CD8-positive, alpha-beta T cell (primary cell): ENCODE measurements at places on chromosomes 5 and 9.

DNA sequence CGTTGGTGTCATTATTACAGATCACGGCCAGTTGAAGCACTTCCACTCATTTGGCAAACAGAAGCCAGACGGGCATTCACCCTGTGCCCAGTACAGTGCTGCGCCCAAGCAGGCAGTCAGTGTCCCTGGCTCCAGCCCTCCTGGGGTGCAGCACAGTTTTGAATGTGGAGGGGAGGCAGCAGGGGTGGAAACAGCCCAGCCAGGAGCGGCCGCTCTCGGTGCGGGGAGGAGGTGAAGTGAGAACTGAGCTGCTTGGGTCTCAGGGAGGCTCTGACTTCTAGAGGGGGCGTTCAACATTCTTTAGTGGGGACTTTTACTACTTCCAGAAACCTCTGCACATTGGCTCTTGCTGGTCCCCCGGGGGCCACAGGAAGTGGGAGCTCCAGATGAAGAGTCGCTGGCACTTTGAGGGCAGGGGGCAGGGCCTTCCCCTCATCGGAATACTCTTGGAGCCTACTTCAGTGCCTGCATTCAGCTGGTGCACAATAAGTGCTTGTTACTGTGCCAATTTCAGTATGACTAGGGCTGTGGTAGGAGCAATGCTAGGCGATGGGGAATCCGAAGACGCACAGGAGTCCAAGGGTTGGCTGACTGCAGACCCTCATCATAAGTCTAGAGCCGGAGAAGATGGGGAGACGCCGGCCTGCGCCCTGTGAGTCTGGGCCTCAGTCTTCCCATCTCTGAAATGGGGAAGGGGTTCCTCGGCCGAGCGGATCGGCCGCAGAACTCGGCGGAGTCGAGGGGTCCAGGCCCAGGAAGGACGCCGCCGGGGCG, 492 bp upstream of the NEK6 start:
- no peak for DNase-seq

DNA sequence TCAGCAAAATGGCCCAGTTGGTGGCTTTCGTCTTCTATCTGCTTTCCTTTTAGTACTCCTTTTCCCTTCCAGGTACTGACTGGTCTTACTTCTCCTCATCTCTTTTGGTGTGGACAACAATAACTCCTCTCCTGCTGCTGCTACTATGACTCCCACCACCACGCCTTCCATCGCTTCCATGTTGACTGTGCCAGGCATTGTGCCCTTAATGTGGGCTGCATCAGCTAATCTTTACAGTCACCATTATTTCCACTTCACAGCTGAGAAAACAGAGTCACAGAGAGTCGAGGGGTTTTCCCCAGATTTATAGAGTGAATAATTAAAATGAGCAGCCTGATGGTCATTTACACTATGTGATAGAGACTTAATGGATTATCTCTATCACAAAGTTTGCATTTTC, 184.9 kb upstream of the IL12B start:
- no peak for DNase-seq

DNA sequence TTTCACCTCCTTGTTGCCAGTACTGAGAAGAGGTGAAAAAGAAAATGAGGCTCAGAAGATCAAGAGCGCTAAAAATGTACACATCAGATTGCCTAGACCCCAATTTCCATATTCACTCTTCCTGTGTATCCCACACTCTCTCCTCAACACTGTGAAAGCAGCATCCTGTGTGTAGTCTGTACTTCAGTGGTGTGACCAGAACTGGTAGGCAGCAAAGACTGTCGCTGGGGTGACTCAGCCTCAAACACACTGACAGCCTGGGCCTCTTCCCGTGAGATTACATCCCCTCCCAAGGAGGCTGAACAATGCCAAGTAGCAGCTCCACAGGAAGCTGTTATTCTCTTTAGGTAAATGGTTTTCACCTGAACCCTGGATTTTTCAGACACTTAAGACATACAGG, 135.5 kb downstream of the CCDC192 start:
- DNase-seq = no peak

DNA sequence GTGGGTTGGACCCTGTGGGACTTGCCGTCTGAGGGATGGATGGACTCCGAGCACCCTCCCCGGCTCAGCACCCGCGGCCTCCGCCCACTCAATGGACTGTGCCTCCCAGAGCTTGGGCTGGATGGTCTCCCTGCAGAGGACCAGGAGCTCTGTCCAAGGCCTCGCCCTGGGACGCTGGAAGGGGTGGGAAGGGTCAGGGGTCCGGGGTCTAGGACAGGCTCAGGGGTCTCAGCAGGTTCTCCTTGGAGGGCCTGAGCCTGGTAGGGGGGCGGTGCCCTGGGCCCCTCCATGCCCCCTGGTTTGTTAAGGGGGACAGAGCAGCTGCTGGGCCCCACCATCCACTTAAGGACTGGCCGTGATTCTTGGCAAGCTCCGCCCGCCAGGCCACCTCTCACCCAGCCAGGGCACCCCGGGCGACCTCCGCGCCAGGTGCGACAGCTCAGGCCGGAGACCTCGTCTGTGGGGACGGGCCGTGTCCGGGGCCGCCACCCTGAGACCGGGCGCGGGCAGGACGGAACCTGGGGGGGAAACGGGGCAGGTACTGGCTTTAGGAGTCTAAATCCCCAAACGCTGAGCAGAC, 29.2 kb downstream of the EXOC3 start:
- no peak for DNase-seq

DNA sequence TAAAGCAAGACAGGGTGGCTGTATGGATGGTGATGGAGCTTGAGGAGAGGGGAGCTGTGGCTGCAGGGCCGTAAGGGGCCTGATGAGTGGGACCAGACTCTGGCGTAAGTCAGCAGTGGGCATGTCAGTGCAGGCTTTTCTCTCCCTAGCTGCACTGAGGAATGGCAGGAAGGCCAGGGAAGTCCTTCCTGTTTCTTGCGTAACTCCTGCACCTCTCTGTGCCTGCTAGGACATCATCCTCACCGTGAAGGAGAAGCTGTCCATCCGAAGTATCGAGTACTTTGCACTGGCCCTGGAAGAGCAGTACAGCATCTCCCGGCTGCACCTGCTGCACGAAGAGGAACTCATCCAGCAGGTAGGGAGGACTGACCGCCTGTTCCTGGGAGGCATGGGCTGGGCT, 24.1 kb upstream of the TRMT10B start:
- DNase-seq = no peak

GRCh38 chr9:116405321-116405720, 251.7 kb downstream of the PAPPA start:
- no peak for DNase-seq

DNA sequence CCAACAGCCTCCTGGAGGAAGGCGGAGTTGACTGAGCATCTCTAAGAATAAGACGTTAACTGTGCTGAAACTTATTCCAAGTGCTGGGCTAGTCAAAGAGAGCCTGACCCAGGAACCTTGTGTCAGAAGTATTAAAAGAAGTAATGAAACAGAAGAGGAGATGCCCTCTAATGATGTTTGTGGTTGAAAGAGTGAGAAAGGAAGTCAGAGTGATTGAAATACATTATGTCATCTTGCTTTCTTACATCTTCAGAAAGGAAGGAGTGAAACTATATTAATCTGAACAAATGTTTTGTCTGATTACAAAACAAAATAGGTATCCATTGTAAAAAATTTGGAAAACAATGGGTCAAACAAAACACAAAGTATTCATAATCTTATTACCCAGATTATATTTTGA, 460.7 kb downstream of the NTRK2 start:
- no peak for DNase-seq

GRCh38 chr9:86201474-86202337, 57.8 kb downstream of the C9orf153 start:
- no peak for DNase-seq

GRCh38 chr5:1068204-1068894, 43.5 kb downstream of the SLC12A7 start:
- no peak for DNase-seq

DNA sequence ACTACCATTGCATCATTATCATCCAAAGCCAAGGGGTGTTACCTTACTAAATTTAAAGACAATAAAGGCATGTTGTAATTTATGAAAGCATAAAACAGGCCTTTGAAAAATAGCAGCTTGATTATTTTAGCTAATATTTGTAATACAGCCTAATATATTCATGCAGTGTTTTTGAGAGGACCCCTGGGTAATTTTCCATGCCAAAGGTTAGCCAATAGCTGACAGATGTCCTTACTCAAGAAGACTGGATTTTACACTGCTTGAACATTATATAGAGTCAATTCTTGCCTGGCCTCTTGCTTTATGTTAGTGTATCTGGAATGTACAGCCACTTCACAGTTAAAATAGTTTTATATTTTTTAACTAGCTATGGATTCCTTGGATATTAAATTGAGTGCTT, 337.8 kb upstream of the PAPPA start:
- no peak for DNase-seq

DNA sequence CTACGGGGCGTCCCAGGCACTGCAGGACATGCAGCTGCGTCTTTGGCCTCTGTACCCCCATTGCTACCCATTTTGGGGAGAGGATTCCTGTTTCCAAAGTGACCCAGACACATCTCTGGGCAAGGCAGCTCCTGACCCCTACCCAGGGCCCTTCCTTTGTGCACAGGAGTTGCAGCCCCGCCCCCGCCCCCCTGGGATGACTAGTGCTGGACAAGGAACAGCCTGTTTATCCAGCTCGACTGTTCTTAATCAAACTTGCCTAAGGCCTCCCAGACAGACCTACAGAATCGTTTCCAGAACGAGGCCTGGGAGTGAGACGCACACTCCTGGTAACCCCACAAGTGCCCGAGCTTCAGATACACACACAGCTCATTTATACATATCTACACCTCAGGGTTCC, 13.2 kb downstream of the DIPK1B start:
- no peak for DNase-seq

DNA sequence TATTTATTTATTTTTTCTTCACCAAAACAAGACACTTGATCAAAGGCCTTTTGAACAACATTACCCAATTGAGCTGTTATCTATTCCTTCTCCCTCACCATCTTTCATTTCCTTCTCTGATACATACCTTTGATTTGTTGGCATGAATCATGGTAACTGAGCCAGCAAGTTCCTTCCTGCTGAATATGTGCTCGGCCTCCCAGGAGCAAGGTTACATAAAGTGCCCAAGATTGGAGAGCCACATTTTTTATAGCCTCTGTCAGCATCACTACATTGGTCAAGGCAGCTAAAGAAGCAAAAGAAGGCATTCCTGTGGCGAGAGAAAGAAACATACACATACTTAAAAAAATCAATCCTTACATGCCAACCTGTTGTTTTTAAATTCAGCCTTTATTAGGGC, 369.6 kb downstream of the CYLC2 start:
- DNase-seq = no peak

- DNase-seq = no peak
These were observed 161.9 kb downstream of the MACROH2A1 start for GRCh38 chr5:135236908-135237747.

DNA sequence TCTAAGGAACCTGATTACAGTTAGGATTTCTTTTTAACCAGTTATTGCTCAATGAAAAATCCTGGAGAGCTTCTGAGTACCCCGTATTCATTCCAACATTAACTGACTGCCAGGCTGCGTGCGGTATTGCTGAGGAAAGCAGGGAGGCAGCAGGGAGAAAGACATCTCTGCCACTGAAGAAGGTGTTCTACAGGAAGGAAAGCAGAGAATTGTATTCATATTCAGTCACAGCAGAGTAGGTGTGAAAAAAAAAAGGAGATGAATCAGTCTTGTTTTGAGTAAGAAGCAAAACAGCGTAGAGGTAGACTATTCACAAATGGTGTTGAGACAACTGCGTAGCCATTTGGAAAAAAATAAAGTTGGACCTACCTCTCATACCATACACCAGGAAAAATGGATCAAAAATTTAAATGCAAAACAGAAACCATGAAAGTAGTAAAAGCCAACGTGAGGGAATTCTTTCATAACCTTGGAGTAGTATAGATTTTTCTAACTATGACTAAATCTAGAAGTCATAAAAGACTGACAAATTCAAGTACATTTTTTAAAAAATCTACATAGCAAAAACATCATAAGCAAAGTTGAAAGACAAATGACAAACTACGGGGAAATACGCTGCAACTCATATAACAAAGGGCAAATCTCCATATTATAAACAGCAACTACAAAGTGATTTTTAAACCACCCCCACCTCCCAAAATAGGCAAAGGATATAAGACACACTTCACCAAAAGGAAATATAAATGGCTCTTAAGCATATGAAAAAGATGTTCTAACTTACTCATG, 9.9 kb upstream of the NR4A3 start:
- no peak for DNase-seq

GRCh38 chr5:149448831-149449714, 70.0 kb upstream of the IL17B start:
- no peak for DNase-seq

DNA sequence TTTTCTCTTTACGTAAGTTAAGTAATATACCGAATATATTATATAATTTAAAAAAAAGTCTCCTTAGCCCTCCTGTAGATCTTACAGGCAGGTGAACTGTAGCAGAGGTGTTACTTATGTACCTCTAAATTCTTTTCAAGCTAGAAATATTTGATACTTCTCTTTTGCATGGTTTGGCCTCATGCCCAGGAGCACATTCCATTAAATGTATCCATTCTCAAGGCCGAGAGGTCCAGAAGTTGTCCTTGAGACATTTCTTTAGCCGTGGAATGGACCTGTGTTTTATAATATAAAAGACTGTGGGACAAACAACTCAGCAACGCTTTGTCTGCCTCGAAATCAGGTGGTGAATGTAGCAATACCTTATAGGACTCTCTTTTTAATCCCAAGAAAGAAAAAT, 184.5 kb downstream of the TRIO start:
- no peak for DNase-seq

DNA sequence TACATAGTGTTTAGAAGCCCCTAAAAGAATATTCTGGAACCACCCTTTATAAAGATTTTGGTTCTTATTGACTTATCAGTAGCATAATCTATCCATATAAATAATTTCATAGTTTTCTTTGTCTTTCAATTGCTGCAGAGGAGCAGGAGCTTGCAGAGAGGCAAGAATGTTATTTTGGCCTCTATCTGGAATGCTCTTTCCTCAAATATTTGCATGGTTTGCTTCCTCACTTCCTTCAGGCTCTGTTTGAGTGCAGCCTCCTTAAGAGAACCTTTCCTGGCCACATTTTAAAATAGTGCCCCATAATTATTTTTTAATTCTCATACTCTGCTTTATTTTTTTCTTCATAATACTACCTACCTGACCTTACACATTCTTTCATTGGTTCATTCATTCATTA, 1.5 kb downstream of the C5 start:
- no peak for DNase-seq

DNA sequence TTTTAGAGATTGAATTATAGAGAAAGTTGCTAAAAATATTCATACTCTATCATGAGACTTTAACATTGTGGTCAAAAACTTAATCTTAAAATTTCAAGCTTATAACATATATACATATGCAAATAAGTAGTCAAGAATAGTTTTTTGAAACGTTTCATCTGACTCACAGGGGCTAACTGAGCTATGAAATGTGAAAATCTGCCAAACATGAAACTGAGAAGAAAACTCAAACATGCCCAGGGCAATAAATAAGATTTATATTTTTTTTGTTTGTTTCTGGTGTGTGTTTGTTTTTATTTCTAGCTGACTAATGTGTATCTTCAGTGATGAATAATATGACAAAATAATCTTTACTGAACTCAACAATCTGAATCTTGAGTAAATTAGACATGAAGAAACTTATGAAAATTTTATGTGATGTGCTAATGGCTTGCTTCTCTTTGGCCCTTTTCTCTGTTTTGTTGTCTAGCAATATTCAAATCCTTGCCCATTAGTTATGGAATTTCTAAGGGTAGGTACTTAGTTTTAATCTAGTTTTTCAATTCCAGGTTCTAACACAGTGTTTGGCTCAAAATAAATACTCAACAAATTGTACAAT, 99.9 kb downstream of the FAM174A start:
- DNase-seq = no peak

- no peak for DNase-seq
These were observed 146.5 kb downstream of the CACNA1B start for GRCh38 chr9:138024131-138024530.

- DNase-seq = no peak
These were observed 1.5 kb downstream of the SPINK9 start for GRCh38 chr5:148336704-148337435.
